ENCODE measurements at places on chromosomes 16 and 17.

DNA sequence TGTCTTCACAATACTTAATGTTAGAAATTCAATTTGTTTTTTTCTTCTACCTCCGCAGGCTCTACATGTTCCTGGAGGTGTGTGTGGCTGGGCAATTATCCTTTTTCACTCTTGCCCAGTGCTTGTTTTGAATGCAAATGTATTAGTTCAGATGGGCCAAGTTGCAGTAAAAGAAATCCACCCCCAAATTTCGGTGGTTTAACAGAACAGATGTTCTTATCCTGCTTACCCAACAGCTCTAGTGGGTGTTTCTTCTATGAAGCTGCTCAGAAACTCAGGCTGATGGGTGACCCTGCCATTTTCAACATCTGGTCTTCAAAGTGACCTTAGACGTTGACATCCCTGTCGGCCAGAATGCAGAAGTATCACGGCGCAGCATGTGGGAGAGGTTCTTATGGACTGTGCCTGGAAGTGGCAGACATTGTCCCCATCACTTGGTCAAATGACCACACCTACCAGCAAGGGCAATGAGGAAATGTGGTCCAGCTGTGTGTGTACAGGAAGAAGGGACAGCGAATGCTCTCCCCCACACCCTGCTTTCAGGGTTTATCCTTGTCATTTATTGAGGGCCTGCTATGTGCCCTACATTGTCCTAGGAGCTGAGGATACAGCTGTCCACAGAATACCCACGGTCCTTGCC, 157.3 kb downstream of the CDH13 start:
- DNase-seq = no peak

DNA sequence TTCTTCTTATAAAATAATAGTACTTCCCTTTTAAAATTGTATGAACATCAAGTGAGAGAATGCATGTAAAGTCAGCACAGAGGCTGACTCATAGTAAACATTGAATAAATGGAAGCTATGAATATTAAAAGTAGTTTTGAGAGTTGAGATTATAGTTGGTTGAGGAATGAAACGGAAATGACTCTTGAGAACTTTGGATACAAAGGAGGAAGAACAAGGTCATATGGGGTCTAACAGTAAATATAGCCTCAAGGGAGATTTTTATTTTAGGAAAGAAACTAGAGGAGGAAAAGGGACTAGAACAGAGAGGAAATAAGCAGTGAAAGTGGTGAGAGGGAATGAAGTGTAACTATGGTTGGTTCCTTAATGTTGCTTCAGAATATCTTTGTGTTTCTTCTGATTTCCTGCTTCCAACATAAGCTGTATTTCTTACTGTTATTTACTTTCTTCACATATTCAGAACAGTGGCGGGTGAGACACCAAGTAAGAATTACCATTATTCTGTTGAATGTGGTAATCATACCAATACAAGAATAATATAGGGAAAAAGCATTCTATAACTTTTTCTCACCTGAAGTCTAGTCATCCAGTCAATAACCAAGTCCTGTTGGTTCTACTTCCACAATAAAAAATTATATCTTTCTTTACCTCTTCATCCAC, 165.1 kb downstream of the CHD9 start:
- DNase-seq = no peak

GRCh38 chr17:59439262-59439661, 107.8 kb downstream of the YPEL2 start:
- no peak for DNase-seq

- no peak for DNase-seq
Measured at GRCh38 chr16:31367853-31368252, 12.9 kb downstream of the ITGAX start.

DNA sequence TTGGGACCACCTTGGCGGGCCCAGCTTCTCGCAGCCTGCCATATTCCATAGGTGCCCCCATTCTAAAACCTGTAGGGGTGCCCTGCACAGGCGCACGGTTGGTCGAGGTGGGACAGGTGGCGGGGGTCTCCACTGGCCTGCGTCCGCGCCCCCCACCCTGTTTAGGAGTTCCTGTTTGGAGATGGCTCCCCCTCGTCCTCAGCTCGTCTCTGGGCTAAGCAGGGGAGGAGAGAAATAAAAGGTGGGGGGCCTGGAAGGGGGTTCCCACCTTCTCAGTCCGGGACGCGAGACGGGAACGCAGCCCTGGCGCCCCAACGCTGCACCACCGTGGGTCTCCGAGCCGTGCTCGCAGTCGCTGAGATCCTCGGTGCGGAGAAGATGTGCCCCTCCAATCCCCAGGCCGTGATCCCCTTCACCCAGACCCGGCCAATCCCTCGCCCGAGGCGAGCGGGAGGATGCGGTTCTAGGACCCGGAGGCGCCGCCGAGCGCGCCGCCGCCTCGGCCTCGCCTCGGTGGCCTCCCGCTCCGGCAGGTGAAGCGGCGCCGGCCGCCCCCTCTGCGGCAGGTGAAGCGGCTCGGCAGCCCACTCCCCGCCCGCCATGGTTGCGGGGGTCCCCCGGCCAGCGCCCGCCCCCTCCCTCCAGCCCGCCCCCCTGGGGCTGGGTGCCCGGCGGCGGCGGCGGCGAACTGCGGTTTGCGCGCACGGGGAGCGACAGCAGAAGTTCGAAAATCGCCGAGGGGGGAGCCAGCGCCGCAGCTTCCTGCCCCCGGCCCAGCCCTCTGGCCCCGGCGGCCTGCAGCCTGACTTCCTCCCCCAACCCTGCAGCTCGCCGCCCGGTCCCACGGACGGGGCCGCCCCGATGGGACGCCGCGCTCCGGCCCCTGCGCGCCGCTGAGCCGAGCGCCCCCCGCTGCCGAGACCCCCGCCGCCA, at the start of gene FMNL1:
Gene FMNL1 (plus strand): TSS at position 805 of the 933 bp plus-strand sequence. CDS start 240 bp downstream, outside the sequence.
- DNase-seq = no peak

- no peak for DNase-seq
Measured at GRCh38 chr16:86391984-86392383, 118.3 kb upstream of the FOXF1 start.
